CD8-positive, alpha-beta memory T cell (primary cell): ENCODE measurements at places on chromosomes 5 and 9. TPM values are rescaled to one million over a fixed set of nuclear protein-coding genes. Genes with fewer than 3 reads are reported as not detected.

PCDH12 gene
- total RNA-seq, result 0.33 TPM

NR2F1 gene
- not detected for total RNA-seq

- no peak overlapping the region for H3K4me3 ChIP-seq
- H3K27ac ChIP-seq, result no peak overlapping the region
- H3K36me3 ChIP-seq, result no peaks in the 10 kb centered on the region
- H3K4me1 ChIP-seq, result no peaks in the 10 kb centered on the region
- no peaks in the 10 kb centered on the region for H3K27me3 ChIP-seq
These were observed 56.8 kb upstream of the TBCA start for GRCh38 chr5:77832938-77833337.

DNA sequence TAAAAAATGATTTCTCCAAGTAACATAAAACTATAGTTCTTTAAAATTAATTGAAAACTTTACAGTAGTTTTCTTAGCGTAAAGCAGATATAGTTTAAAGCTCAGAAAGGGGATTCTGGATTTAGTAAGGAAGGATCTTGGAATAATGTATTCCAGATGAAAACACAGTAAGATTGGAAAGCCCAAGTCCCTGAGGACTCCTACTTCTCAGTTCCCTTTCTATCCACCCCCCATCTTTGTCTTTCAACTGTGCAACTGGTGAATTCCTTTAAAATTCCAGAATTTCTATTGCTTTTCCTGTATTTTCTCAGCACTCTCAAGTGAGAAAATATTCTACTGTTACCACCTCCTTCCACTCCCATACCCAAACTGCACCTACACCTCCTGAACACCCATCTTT, 184.5 kb upstream of the FBN2 start:
- H3K4me3 ChIP-seq, result no peak overlapping the region
- H3K4me1 ChIP-seq, result no peaks in the 10 kb centered on the region
- H3K27ac ChIP-seq, result no peak overlapping the region
- no peak for DNase-seq

DNA sequence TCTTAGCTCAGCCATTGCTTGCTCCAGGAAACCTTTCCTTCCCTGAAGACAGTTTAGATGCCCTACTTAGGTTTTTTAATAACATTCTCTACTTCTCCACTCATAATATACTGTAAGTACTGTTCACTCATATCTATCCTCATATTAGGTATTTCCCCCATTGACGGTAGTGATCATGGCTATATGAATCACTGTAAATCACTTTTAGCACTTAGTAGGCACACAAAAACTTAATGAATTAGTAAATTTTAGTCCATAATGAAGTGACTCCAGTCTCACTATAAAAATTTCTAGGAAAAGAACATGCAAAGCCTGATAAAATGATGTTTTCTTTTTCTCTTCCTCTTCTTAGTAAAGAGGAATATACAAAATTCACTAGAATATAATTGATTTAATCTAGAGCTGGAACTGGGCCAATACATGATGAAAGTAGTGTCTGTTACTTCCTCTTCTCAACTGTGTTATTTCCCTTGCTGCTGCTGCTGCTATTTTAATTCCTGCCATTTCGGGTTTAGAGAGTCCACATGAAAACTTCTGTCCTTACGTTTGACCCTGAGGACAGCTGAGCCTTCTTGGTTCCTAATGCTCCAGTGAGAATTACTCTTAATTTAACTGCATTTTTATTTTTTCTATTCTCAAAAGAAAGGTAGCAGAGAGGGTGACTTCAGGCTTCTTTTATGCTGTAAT, 73.5 kb downstream of the LNPEP start:
- H3K27ac ChIP-seq, result no peak overlapping the region
- no peak overlapping the region for H3K4me3 ChIP-seq
- no peaks in the 10 kb centered on the region for H3K27me3 ChIP-seq
